AG04449 (cell line): ENCODE measurements at places on chromosomes 4 and X.

DNA sequence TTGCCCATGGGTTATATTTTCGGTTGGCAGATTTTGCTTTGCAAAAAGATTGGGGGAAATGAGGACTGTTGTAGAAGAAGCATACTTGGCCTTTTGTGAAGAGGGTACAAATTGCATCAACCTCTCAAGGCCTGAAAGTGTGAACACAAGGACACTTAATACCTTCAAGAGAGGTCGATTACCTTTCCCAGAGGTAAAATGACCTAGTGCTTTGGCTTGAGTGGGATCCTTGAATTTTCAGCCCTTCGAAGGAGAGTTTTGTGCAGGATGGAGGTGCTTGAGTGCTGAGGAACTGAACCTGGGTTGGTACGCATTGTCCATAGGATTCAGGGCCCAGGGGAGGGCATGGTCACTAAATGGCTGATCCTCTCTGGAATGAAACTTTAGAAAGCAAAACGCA lies 27.6 kb upstream of the NKAP start:
- no peak for DNase-seq

DNA sequence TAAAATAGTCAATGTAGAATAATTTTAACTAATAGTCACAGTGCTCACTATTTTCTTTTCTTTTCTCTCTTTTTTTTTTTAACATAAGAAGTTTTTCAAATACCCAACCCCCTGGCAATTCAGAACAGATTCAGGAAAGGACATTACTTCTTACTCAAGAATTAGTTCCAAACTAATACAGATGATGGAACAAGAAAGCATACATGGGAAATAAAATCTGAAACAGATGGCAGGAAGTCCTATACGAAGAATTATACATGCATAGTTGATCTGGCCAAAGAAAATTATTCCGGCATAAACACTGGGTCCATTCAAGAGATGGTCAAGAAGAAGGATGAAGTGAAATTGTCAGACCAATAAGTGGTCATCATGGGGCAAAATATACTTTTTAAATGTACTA lies 614.4 kb upstream of the INTU start:
- no peak for DNase-seq

DNA sequence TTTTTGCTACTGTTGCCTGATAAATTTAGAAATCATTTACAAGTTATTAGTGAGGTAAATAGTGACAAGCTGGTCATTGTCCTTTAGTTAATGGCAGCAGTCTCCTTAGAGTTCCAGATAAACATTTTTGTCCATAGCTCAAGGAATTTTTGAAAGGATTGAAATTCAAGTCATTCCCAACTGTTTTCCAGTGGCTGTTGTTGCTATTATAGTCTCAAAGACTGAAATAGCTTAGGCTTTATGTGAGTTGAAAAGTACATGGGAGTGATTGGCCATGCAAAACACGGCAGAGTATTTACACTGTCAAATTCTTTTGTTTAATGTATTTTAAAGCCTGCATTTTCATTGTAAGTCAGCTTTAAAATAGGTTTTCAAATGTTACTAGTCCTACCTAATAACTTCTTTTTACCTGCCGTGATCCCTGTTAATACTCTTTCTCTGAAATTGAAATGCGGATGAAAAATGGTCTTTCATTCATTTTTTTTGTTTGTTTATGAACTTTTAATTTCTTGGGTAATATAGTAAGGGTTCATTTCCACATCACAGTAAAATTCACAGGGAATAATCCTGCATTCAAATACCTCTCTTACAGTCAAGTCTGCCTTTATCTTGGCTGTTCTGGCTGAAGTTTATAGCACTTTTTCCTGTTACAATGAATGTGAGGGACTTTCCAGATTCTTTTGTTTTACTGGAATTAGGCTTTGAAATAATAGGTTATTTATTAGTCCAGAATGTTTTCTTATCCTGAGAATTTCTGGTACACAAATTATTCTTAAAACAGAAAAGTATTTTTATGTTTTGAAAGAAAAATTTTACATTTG lies 85.1 kb downstream of the PDLIM5 start:
- DNase-seq, result no peak

DNA sequence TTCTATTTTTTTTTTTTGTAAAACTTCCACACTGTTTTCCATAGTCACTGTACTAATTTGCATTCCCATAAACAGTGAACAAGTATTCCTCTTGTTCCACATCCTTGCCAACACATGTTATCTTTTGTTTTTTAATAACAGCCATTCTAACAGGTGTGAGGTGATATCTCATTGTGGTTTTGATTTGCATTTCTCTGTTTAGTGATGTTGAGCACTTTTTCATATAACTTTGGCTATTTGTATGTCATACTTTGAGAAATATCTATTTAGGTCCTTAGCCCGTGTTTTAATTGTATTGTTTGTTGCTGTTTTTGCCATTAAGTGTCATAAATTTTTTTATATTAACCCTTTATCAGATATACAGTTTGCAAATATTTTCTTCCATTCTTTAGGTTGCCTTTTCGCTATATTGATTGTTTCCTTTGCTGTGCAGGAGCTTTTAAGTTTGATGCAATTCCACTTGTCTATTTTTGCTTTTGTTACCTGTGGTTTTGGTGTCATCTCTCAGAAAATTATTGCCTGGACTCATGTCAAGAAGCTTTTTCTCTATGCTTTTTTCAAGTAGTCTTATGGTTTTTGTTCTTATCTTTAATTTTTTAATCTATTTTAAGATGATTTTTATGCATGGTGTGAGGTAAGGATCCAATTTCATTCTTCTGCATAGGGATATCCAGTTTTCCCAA lies 27.9 kb upstream of the NDNF start:
- DNase-seq, result no peak

DNA sequence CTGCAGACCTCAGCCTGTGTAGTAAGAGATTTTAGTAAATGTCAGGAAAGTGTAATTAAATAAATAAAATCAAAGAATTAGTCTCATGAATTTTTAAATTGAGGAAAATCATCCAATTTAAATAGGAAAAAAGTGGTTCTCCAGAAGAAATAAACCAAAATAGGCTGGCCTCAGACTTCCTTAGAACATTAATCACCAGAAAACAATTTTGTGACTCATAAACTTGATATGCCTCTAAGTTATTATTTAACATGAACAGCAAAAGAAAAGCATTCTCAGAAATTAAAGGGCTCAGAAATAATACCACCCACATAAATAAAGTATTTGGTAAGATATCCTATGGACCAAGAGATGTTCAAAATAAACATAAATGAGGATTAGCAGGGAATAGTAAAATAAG lies 14.3 kb downstream of the FAM47B start:
- DNase-seq, result no peak

- no peak for DNase-seq
These were observed 1.0 kb upstream of the STARD8 start for GRCh38 chrX:68646421-68646820.

DNA sequence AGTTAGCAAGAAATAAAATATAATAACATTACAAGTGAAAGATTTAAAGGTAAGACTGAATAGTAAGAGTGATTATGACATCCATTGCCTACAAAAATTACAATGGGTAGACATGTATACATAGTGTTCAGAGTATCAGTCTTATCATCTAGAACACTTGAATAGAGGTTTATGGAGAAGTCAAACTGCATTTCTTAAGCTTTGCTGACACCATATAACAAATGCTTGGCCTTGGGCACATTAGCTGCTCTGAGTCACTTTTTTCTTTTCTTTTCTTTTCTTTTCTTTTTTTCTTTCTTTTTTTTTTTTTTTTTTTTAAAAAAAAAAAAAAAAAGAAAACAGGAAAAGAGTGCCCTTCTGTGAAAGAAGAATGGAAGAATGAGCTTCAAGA lies 220.0 kb downstream of the SPCS3 start:
- DNase-seq, result no peak

DNA sequence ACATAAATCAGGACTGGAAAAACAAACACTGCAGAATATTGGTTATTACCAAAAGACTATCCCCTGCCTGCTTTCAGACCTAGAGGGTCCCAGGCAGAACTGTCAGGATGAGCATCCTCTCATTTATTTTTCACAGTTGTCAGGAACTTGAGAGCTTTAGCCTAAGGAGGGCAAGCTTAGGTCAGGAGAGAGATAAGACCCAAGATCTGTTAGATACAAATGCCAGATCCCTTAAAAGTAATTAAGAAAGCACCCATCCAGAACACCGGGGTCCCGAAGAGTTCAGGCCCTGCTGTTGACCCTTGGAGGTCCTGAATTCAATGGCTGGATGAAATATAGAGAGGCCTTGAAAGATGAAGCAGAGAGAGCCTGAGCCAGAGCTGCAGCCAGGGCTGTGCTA lies 5.9 kb upstream of the MAGEB3 start:
- DNase-seq, result no peak

DNA sequence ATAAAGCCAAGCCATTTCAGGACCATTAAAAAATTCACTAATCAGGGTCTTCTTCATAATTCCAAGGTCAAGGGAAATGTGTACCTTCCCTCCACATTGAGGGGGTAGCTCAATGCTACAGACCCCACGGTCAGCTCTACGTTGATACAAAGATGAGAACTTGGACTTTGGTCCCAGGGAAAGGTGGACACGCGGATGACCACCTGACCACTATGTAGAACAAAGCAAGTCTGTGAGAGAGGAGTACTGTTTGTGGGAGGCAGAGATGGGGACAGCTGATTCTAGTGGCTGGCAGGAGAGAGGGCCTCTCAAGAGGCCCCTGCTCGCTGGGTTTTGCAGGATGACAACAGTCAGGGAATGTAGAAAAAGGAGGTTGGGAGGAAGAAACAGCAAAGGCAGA lies 58.0 kb downstream of the SLC2A9 start:
- DNase-seq, result no peak

- no peak for DNase-seq
These were observed 70.9 kb downstream of the NDST4 start for GRCh38 chr4:115042496-115042895.

GRCh38 chrX:9340598-9341290 lies 124.1 kb upstream of the TBL1X start:
- no peak for DNase-seq

GRCh38 chrX:65731684-65732289 lies 64.3 kb downstream of the MSN start:
- DNase-seq, result no peak

DNA sequence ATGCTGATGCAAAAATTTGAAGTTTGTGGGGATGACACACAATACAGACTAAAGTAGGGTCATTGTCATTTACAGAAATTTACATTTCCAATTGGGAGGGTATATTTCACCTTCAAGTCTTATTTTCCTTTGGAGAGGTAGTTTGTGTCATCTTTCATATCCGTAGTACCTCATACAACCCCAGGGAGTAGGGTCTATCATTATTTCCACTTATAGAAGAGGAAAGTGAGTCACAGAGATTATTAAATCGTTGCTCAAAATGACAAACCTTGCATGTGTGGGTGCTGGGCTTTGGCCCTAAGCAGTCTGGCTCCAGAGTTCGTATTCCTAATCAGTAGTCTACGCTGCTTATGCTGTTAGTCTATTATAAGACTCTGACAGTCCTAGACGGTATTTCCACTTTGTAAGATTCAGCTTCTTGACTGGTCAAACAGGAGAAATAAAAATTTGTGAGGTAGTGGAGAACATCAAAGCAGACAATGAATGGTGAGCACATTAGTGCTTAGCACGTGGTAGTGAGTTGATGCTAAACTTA lies 516.5 kb downstream of the PCDH7 start:
- no peak for DNase-seq

GRCh38 chrX:11481035-11481434 lies 184.7 kb downstream of the ARHGAP6 start:
- no peak for DNase-seq

DNA sequence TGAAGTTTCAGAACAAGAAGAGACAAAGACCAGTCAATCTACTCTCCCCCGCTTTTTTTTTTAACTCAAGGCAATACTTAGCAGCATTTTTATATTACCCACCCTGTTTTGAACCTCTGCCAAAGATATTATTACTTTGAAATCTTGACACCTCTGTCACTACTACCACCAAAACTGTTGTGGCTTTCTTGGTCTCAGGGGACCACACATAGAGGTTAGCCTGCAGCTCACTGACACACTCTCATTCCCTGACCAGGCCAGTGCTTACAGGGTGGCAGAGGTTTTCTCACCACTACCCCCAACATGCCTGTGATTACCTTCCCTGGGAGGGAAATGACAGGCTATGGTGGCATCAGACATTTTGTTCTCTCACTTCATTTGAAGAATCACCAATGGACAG lies 137.4 kb upstream of the STIM2 start:
- no peak for DNase-seq

GRCh38 chr4:88697141-88697540 lies 488 bp downstream of the NAP1L5 start:
- no peak for DNase-seq

DNA sequence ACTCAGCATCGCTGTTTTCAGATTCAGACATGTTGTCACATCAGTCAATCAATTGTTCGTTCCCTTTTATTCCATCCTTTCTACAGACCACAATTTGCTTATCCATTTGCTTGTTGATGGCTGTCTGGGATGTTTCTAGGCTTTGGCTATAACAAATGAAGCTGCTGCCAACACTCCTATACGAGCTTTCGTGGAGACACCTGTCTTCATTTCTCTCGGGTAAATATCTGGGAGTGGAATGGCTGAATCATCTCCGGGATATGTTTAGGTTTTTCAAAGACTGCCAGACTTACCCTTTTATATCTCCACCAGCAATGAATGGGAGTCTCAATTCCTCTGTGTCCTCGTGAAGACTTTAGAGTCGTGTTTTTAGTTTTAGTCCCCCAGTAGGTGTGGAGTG lies 118.9 kb downstream of the SORCS2 start:
- DNase-seq, result no peak

- no peak for DNase-seq
These were observed 1.0 kb downstream of the HNRNPH2 start for GRCh38 chrX:101409043-101409442.

- DNase-seq, result no peak
These were observed 56.3 kb upstream of the DCTD start for GRCh38 chr4:182973511-182973911.

DNA sequence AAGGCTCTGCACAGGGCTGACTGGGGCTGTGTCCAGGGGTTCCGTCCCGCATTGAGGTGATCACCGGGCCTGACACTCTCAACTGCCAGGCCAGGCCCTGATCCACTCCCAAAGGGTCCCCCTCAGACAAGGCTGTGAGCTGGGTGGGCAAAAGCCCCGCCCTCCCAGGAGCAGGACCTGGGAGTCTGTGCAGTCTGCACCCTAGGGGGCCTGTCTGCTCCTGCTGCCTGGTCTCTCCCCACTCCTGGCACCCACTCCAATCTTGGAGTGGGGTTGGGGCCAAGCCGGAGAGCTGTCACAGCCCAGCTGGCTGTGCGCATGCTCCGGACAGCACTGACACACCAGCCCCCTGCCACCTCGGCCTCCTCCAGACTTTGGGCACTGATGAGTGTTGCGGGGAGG lies 9.4 kb upstream of the SPP1 start:
- DNase-seq, result no peak

DNA sequence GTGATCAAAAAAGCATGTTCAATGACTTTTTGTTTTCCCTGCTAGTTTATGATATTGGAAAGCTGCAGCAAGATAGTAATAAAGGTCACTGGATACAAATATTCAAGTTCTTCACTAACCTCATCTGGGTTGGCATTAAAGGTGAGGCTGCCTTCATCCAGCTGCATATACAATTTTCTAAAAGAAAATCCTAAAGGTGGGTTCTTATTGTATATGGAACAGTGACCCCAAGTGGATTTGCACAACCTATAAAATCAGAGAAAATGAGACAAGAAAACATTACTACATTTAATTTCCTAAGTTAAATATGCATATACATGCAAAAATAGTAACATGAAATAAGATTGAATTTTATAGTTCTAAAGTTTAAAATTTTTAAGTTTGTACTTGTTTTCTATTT lies 23.9 kb downstream of the FBXO8 start:
- no peak for DNase-seq
